ENCODE measurements at places on chromosomes 4 and X.

DNA sequence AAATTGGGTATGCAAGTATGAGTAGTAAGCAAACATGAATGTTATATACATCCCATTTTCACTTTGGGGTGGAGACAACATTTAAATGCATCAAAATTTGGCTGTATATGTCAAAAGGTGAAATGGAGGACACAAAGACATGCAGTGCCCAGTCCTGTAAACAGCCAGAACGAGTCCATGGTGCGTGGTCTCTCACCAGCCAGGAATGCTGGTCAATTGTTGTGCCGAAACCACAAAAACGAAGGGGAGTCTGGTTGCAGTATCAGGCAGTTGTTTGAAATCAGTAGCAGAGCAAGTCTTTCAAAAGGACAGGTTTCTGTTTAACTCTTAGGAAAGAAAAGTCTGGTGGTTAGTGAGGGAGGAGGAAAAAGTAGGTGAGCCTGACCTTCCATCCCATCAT, 22.3 kb upstream of the RNF150 start:
- no peak for DNase-seq

DNA sequence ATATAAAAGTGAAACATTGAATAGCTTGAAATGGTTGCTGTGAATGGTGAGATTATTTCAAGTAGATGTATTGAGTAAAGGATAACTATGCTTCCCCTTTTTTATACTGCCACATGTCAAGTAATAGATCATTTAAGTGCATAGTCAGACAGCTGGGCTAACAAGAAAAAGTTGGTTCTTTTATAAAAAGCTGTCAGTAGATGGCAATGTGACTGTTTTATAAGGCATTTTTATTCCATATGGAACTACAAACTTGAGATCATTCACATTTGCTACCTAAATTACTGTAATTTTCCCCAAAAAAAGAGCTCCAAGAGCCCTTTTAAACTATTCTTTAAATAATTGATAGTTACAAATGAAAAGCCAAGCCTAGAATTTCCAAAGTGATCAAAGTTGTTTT, 831.0 kb downstream of the C4orf33 start:
- DNase-seq: no peak

DNA sequence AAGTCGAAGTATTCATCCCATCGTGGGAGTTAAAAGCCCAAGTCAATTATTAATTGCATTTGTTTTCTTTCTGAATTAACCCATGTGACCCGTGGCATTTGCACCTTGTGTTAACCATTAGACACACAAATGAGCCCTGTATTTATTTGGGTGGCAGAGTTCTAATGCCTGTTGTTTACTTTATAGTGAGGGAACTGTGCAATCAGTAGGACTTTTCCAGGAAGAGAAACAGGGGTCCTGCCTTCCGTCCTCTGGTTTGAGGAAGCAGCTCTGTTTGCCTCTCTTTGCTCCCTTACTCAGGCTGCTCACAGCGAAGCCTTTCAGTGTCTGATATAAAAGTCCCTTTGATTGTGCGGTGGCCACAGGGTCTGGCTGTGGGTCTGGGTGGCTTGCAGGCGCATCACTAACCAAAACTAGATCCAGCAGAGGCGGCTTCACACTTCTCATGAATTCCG, 263.6 kb downstream of the PTTG2 start:
- DNase-seq: no peak

DNA sequence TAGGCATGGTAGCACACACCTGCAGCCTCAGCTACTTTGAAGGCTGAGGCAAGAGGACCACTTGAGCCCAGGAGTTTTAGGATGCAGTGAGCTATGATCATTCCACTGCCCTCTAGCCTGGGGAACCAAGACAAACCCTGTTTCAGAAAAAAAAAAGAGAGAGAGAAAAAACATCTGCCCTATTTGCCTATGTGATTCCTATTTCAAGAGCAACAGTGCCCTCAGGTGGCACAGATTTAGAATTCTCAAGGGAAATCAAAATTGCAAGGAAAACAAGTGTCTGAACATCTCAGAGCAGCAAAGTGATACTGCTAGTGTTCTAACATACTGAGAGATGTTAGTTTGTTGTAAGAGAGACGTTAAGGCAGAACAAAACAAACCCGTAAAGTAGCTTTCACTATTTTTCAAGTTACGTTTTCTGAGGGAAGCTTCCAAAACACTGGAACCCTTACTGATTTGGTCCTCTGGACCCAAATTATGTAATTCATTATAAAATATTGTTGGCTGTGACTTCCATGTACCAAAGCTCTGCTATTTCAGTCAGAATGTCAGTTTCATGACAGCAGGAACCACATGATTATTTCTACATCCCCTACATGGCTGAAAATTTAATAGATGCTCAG, 7.9 kb downstream of the BDH2 start:
- DNase-seq: no peak

GRCh38 chr4:8163436-8164193, 5.0 kb upstream of the ABLIM2 start:
- no peak for DNase-seq

GRCh38 chrX:130435937-130436336, 34.1 kb downstream of the RBMX2 start:
- no peak for DNase-seq

DNA sequence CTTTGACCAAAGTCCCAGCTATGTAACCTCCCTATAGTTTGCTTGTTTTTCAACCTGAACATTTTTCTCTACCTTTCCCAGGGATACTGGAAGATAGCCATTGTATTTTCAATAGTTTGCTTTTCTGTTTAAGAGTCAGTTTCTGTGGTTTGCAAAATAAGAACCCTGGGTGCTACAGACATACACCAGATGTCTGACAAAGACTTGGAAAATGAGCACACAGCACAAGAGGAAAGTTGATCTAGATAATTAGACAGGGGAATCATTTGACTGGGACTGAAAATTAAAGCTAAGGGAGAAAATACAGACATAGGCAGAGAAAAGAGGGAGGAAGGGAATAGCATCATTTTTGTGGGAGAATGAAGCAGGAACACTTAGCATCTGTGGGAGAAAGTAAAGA, 218.3 kb upstream of the CNKSR2 start:
- DNase-seq: no peak

DNA sequence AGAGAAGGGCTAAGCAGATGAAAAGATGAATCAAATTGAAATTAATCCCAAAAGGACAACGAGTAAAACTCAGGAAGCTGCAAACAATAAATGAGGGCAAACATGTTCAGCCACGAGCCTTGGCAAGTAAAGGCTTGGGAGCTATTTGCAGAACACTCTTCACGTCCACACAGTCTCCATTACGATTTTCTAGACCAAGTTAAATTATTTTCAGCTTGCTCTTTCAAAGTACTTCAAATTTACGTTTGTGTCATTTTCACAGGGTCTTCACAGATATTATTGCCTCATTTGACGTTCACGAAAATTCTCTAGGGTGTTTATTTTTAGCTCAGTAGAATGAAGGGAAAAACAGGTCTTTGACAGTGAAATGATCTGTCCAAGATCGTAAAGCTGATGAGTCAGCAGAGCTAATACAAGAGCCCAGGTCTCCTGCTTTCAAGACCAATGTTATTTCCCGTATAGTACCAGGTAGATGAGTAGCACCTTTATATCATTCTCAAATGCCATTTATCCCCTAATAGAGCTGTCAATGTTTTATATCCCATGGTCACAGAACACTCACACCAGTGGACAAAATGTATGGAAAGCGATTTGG, 20.9 kb downstream of the KLB start:
- no peak for DNase-seq

GRCh38 chr4:166655705-166656104, 578.6 kb downstream of the SPOCK3 start:
- no peak for DNase-seq

- DNase-seq: no peak
Measured at GRCh38 chr4:69843932-69844331, 16.0 kb downstream of the SULT1E1 start.

GRCh38 chrX:18136816-18137215, 83.9 kb downstream of the BEND2 start:
- no peak for DNase-seq

DNA sequence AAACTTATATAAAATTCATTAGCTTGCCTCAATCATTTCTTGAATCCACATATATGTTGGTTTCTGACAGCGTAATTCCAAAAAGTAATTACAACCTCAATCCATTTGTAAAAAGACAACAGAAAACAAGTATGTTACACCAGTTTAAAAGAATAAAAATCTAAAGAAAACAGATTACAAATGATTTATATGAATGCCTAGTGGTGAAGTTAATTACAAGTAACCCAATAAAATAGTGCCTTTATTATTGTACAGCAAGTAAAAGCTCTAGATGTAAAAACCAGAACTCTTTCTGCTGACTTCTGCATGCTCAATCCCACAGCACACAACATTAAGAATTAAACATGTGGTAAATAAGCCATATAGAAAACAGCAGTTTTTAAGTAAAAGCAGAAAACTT, 197.8 kb downstream of the MAB21L2 start:
- no peak for DNase-seq

DNA sequence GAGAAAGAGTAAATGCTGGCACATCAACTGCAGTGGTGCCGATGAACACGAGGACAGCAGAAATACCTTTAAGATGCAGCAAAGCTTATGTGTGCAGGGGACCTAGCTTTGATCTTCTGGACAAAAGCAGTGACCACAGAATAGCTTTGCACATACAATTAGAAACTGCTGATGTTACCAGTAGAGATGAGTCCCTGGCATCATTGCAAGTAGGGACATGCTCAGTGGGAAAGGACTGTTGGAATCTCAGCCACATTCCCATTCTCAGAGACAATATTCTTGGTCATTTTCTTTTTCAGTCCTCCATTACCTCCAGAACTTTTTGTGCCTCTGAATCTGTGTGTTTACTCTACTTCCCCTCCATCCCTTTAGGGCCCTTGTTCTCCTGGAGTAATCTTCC, 16.9 kb upstream of the PDLIM3 start:
- no peak for DNase-seq

GRCh38 chr4:121898150-121898549, 27.9 kb upstream of the BBS7 start:
- no peak for DNase-seq

GRCh38 chr4:5700459-5700858, 7.9 kb downstream of the EVC2 start:
- DNase-seq: no peak

GRCh38 chr4:8435656-8436121, 4.8 kb downstream of the ACOX3 start:
- DNase-seq: no peak

GRCh38 chr4:53676402-53676871, 85.2 kb upstream of the LNX1 start:
- DNase-seq: peak; percentile 14

DNA sequence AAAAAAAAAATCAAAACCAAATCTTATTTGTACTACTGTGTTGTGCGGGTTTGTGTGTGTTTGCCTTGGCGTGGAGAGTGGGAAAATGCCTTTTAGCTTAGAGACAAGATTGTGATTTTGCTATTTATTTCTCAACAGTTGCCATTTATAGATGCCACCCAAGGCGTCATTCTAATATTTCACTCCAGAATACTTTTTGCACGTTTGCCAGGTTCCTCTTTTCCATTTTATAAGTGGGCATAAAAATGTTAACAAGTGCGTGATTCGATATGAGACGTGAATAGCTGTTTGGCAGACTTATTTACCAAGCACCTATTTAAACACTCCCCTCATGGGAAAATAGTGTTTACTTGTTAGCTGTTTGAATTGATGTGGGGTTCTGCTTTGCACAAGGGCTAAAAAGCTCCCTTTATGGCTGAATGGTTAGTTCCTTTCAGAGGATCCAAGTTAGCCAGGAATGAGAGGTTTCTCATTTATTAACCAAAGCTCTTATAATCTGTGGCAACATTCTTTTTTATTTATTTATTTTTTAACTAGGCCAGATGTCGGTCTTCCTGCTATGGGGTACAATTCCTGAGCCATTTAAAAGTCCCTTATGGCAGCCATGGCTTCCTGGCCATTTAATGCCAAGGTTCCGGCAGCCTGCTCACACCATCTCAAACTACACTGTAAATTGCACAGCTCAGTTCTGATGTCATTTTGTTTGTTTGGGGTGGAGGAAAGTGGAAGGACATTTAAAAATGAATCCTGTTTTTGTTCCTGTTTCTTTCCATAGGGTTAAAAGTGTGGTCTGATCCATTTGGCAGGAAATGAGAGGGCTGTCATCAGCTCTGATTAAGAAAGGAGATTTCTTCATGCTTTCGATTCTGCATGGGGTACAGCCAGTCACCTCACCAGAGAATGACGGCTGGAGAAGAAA, 14.6 kb downstream of the SMIM20 start:
- no peak for DNase-seq

GRCh38 chr4:68655764-68656444, 14.5 kb downstream of the UGT2B15 start:
- DNase-seq: no peak

- no peak for DNase-seq
Measured at GRCh38 chr4:107419052-107419451, 301.0 kb downstream of the PAPSS1 start.

- DNase-seq: no peak
Measured at GRCh38 chr4:183161630-183162029, 62.6 kb downstream of the WWC2 start.

- no peak for DNase-seq
Measured at GRCh38 chrX:38627683-38628082, 66.3 kb downstream of the TSPAN7 start.

DNA sequence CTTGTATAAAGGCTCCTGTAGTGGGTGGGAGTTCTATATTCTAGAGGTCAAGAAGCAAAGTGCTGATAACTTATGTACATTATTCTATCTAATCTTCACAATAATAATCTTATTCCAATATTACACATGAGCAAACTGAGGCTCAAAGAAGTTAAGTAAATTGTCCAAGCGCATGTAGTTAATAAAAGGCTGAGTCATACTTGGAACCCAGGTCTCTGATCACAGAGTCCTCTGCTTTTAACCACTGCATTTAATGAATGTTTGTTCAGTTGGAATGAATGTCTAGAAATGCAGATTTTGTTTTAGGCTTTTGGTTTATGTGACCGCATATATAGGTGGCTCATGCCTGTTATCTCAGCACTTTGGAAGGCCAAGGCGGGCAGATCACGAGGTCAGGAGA, 88.4 kb upstream of the PAQR3 start:
- DNase-seq: no peak

- DNase-seq: no peak
Measured at GRCh38 chr4:140219567-140219966, 65.6 kb upstream of the MAML3 start.

GRCh38 chr4:167234316-167234881, at the start of gene SPOCK3:
Gene SPOCK3 (minus strand): TSS chr4:167234494.
- DNase-seq: no peak

- DNase-seq: no peak
Measured at GRCh38 chr4:150982557-150983233, 32.4 kb downstream of the LRBA start.

- no peak for DNase-seq
Measured at GRCh38 chrX:110086162-110086915, 83.4 kb downstream of the TMEM164 start.
